ENCODE measurements at places on chromosomes 13 and 19. TPM values are rescaled to one million over a fixed set of nuclear protein-coding genes. Genes with fewer than 3 reads are reported as not detected.
A peak's percentile ranks its signal among the peaks of the same experiment; 100 is the strongest.

GRCh38 chr13:23918208-23918607 lies 20.9 kb upstream of the C1QTNF9B start:
- no peaks in the 10 kb centered on the region for H3K4me1 ChIP-seq
- no peak overlapping the region for H3K4me3 ChIP-seq
- H3K36me3 ChIP-seq: no peaks in the 10 kb centered on the region
- ATAC-seq: no peak
- H3K27me3 ChIP-seq: peaks cover 24% of the 10 kb centered on the region

Gene ZNF490
- total RNA-seq: 11.1 TPM

- H3K4me1 ChIP-seq: peaks cover 13% of the 10 kb centered on the region
- H3K27me3 ChIP-seq: peaks cover 5% of the 10 kb centered on the region
- peak within 1 kb of the TSS; percentile 67 for H3K27ac ChIP-seq
- H3K36me3 ChIP-seq: no peaks in the 10 kb centered on the region
Measured at GRCh38 chr19:19538061-19538784, at the start of gene CILP2. CILP2 (plus strand) TSS chr19:19538265; CDS start chr19:19538350, 85 bp downstream.

GRCh38 chr19:22622901-22623840 lies 11.0 kb upstream of the ZNF492 start:
- H3K27me3 ChIP-seq: no peaks in the 10 kb centered on the region
- no peaks in the 10 kb centered on the region for H3K36me3 ChIP-seq
- no peak for ATAC-seq
- no peak overlapping the region for H3K27ac ChIP-seq

Gene SYNGR4
- not detected for total RNA-seq

Gene HIF3A
- total RNA-seq: not detected

Gene NLRP7
- total RNA-seq: not detected

GRCh38 chr19:29259153-29259552 lies 46.2 kb upstream of the UQCRFS1 start:
- H3K4me1 ChIP-seq: no peaks in the 10 kb centered on the region
- H3K27me3 ChIP-seq: peaks cover 5% of the 10 kb centered on the region
- H3K27ac ChIP-seq: no peak overlapping the region
- no peaks in the 10 kb centered on the region for H3K36me3 ChIP-seq
- no peak overlapping the region for H3K4me3 ChIP-seq
- ATAC-seq: no peak

DNA sequence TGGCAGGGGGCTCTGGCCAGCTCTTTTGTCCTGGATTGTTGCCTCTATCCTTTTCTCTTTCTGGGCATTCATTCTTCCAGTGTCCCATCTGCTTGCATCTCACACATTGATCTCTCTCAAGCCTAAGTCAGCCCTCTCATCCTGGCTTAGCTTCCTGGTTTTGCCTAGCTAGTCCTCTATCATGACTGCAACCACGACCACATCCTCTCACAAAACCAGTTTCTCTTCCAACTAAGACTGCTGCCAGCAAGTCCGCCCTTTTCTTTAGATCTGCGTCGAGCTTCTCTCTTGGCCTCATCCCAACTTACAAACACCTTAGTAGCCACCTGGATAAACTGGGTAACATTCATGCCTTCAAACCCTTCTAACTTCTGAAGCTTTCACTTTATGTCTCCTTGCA lies 212.2 kb upstream of the HTR2A start:
- peaks cover 5% of the 10 kb centered on the region for H3K4me1 ChIP-seq
- peaks cover under 1% of the 10 kb centered on the region for H3K27me3 ChIP-seq
- H3K4me3 ChIP-seq: no peak overlapping the region
- H3K27ac ChIP-seq: no peak overlapping the region
- no peak for ATAC-seq

Gene METTL21C
- not detected for total RNA-seq

DNA sequence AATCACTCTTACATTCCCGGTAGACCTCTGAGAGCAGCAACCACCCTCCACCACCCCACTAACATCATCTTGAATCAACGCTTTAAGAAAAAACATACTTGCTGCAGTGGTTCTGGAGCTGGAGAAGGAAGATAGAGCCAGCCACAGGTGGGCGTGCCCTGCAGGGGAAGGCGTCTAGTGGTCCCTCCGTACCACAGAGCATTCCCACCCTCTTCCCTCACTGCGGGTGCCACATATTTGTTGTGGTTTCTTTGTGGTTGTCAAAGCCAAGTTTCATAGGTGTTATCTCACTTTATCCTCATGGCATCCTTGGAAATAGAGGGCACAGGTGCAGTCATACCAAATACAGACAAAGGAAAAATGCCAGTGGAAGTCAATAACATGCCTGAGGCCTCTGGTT lies 22.2 kb downstream of the COL4A2 start:
- H3K4me3 ChIP-seq: no peak overlapping the region
- H3K27me3 ChIP-seq: peaks cover 39% of the 10 kb centered on the region
- H3K36me3 ChIP-seq: no peaks in the 10 kb centered on the region
- H3K27ac ChIP-seq: no peak overlapping the region
- H3K4me1 ChIP-seq: no peaks in the 10 kb centered on the region

- H3K36me3 ChIP-seq: no peaks in the 10 kb centered on the region
- no peaks in the 10 kb centered on the region for H3K4me1 ChIP-seq
- no peak overlapping the region for H3K4me3 ChIP-seq
- no peak overlapping the region for H3K27ac ChIP-seq
Measured at GRCh38 chr13:54563286-54563685, 1534.7 kb downstream of the OLFM4 start.

DNA sequence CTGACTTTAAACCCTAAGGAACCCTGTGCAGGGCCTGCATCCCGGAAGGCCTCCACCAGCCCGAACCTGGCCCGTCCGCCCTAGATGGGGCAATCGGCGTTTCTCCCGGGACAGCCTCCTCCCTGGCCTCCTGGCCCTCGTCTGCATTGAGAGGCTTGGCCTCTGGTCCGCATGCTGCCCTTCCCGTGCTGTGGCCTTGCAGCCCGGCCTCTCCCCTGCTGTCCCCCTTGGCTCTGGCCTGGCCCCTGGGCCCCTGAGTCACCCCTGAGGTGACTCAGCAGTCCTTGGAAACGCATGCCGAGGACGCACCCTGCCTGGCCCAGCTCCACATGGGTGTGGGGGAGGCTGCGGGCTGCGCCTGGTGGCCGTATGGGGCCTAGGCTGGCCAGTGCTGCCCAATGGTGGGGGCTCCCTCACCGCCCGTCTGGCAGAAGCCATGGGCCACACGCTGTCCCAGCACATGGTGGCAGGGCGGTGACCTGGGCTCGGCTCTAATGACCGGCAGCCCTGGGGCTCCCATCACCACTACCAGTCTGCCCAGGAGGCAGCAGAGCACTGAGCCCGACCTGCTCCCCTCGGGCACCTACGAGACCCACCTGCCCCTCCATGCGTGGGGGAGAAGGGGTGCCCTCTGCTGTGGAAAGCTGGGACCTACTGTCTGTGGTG lies 25.7 kb downstream of the SH3GL1 start:
- peaks cover 25% of the 10 kb centered on the region for H3K4me1 ChIP-seq
- H3K27ac ChIP-seq: peak overlapping the region; percentile 61
- peaks cover 40% of the 10 kb centered on the region for H3K36me3 ChIP-seq
- no peaks in the 10 kb centered on the region for H3K27me3 ChIP-seq
- H3K4me3 ChIP-seq: peak overlapping the region; percentile 86

- H3K4me3 ChIP-seq: no peak overlapping the region
- no peak overlapping the region for H3K27ac ChIP-seq
- no peaks in the 10 kb centered on the region for H3K36me3 ChIP-seq
Measured at GRCh38 chr13:90454002-90454636, 893.4 kb upstream of the MIR17HG start.

DNA sequence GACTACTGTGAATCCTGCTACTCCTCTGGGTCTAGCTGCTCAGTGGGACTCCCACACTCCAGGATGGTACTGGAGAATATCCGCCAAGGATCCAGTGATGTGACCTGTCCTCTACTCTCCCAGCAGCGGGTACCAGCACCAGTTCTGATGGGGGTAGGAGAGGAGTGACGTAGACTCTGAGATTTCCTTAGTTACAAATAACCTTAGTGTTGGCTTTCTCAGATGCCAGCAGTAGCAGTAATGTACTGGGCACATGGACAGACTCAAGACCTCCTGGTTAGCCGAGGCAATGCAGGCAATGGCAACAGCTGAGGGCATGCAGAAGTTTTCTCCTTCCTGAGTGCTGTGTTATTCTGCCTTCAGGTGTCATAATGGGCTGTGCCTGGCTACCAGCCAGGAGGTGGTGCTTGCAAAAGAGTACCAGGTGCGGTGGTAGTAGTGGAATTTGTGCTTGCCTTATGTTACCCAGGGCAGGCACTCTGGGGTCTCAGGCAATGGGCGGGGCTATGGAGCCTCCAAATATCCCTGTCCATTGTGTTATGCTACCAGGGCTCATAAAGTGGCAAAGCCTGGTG lies 105.3 kb upstream of the KLF5 start:
- no peak overlapping the region for H3K4me3 ChIP-seq
- no peak for ATAC-seq
- H3K27ac ChIP-seq: no peak overlapping the region
- H3K27me3 ChIP-seq: no peaks in the 10 kb centered on the region
- H3K36me3 ChIP-seq: peaks cover 48% of the 10 kb centered on the region
- no peaks in the 10 kb centered on the region for H3K4me1 ChIP-seq

GRCh38 chr13:79423801-79424642 lies 18.0 kb upstream of the RBM26 start:
- no peak overlapping the region for H3K4me3 ChIP-seq
- no peak overlapping the region for H3K27ac ChIP-seq
- ATAC-seq: peak; percentile 42
- H3K36me3 ChIP-seq: no peaks in the 10 kb centered on the region
- no peaks in the 10 kb centered on the region for H3K4me1 ChIP-seq

DNA sequence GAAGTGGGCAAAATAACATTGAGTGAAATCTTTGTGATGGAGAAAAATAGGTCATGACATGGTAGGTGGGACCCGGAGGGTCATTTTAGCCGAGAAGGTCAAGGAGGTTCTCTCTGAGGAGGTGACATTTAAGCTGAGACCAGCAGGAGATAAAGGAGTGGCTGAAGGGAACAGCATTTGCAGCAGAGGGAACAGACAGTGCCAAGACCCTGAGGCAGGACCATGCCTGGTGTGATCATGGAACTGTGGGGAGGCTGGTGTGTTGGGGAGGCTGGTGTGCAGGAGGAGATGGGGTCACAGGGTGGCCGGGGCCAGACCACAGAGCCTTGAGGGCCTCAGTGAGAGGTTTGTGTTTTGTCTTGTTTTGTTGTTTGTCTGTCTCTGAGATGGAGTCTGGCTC lies 59.4 kb upstream of the KLF2 start:
- peaks cover 26% of the 10 kb centered on the region for H3K4me1 ChIP-seq
- no peak for ATAC-seq
- H3K27ac ChIP-seq: no peak overlapping the region
- H3K4me3 ChIP-seq: no peak overlapping the region

DNA sequence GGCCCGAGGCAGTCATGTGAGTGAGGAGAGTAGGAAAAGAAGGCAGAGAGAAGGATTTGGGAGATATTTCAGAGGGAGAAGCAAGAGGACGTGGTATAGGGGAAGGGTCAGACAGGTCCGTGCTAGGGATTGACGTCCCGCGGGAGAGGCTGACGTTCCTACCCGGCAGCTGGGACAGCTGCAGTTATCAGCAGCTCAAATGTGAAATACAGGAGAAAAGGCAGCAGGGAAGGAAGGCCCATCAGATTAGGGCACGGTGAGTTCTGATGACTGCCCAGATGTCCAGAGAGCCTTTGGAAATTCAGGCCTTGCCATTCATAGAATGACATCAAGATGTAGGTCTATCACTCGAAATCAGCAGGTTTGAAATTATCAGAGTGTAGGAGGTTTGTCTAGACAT lies 88.4 kb downstream of the IRS2 start:
- peaks cover 11% of the 10 kb centered on the region for H3K27me3 ChIP-seq
- ATAC-seq: no peak
- H3K27ac ChIP-seq: no peak overlapping the region
- no peaks in the 10 kb centered on the region for H3K36me3 ChIP-seq

DNA sequence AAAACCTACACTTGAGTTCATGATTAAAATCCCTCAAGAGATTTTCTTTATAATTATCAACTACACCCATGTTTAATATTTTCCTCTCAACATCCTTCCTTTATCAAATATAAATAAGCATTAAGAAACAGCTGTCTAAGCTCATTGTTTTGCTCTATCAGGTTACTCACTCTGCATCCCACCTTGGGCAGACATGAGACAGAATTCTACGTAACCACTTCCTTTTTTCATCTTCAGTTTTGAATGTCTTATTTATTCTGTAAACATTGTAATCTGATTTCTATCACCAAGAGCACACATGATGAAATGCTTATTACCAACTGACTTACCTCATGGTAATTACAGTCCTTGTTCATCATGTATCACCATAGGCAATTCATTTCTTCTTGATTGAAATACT lies 1256.6 kb upstream of the ATXN8OS start:
- H3K4me1 ChIP-seq: no peaks in the 10 kb centered on the region
- no peak overlapping the region for H3K4me3 ChIP-seq
- no peak for ATAC-seq
- H3K27ac ChIP-seq: no peak overlapping the region
- H3K27me3 ChIP-seq: no peaks in the 10 kb centered on the region

Gene PDE4C
- total RNA-seq: 1.4 TPM

- H3K27me3 ChIP-seq: no peaks in the 10 kb centered on the region
- no peak overlapping the region for H3K27ac ChIP-seq
- ATAC-seq: no peak
- peaks cover 10% of the 10 kb centered on the region for H3K4me1 ChIP-seq
Measured at GRCh38 chr13:98972627-98973026, 5.2 kb downstream of the DOCK9 start.

DNA sequence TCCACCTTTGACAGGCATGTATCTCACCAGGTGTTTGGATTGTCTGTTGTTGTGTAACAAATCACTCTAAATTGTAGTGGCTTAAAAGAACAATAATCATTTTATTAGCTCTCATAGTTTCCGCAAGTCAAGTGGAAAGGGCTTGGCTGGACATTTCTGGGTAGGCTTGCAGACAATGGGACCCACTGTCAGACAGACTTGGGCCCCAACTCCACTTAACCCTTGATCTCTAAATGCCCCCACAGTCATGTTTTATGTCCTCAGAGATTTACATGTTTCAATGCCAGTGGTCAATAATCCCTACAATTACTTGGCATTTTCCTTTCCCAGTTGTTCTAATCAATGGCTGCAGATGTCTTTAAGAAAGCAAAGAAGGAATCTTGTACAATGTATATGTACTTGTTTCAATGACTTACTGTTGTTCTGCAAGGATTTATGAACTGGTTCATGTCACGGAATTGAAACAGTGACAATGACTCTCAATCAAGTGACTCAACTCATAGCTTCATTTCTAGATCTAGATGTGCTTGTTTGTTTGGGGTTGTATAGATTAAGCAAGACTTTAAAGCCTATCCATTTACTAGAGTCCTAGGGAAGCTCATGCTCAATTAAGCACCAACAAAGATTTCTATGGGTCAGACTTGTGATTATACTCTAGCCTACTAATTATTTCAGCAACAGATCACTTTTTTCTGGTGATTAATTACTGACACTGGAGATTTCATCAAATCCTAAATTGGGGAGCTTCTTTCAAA lies 510.1 kb upstream of the NBEA start:
- H3K27ac ChIP-seq: no peak overlapping the region
- no peak for ATAC-seq
- no peaks in the 10 kb centered on the region for H3K4me1 ChIP-seq
- H3K27me3 ChIP-seq: no peaks in the 10 kb centered on the region
- H3K4me3 ChIP-seq: no peak overlapping the region

- H3K4me1 ChIP-seq: no peaks in the 10 kb centered on the region
- H3K36me3 ChIP-seq: no peaks in the 10 kb centered on the region
- H3K4me3 ChIP-seq: no peak overlapping the region
- H3K27me3 ChIP-seq: peaks cover 8% of the 10 kb centered on the region
Measured at GRCh38 chr13:75875450-75875849, 239.3 kb downstream of the LMO7 start.

Gene NLRP13
- not detected for total RNA-seq

Gene ZNF492
- total RNA-seq: 0.80 TPM

Gene FXYD3
- not detected for total RNA-seq

Gene R3HDM4
- 79.3 TPM for total RNA-seq
